ENCODE measurements at places on chromosomes 16 and 17. TPM values are rescaled to one million over a fixed set of nuclear protein-coding genes. Genes with fewer than 3 reads are reported as not detected.
A peak's percentile ranks its signal among the peaks of the same experiment; 100 is the strongest.

Gene GFAP
- total RNA-seq, result not detected

Gene DNAH9
- total RNA-seq, result not detected

Gene RNF112
- total RNA-seq, result 2.5 TPM

GRCh38 chr16:11107780-11108465 is 148.1 kb downstream of the SOCS1 start:
- DNase-seq, result peak; percentile 90

Gene MT2A
- total RNA-seq, result 25.5 TPM

GRCh38 chr16:25118851-25119578 is 7.5 kb downstream of the LCMT1 start:
- no peak for DNase-seq

Gene PRPSAP2
- 35.3 TPM for total RNA-seq

- DNase-seq, result no peak
Observed at GRCh38 chr16:81357711-81358260, 43.0 kb downstream of the GAN start.

GRCh38 chr17:45273551-45273957 is 11.7 kb upstream of the SPATA32 start:
- no peak for DNase-seq

DNA sequence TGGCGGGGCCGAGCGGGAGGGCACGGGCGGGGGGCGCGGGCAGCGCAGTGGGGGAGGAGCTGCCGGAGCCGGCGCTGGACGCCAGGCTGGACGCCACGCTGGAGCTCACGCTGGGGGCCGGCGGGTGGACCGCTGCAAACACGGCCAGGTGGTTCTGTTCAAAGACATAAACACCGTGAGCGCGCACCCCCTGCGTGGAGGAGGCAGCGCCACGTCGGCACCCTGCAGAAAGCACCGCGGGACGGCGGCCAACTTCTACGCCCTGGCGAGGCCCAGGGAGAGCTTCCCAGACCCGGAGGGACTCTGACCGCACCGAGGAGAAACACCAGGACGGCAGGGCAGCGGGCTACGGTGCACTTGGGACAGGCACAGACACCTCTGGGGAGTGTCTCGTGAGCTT is 29.3 kb downstream of the UNKL start:
- no peak for DNase-seq

GRCh38 chr16:15874745-15875314 is 13.6 kb downstream of the CEP20 start:
- peak; percentile 80 for DNase-seq

Gene STXBP4
- 20.4 TPM for total RNA-seq

DNA sequence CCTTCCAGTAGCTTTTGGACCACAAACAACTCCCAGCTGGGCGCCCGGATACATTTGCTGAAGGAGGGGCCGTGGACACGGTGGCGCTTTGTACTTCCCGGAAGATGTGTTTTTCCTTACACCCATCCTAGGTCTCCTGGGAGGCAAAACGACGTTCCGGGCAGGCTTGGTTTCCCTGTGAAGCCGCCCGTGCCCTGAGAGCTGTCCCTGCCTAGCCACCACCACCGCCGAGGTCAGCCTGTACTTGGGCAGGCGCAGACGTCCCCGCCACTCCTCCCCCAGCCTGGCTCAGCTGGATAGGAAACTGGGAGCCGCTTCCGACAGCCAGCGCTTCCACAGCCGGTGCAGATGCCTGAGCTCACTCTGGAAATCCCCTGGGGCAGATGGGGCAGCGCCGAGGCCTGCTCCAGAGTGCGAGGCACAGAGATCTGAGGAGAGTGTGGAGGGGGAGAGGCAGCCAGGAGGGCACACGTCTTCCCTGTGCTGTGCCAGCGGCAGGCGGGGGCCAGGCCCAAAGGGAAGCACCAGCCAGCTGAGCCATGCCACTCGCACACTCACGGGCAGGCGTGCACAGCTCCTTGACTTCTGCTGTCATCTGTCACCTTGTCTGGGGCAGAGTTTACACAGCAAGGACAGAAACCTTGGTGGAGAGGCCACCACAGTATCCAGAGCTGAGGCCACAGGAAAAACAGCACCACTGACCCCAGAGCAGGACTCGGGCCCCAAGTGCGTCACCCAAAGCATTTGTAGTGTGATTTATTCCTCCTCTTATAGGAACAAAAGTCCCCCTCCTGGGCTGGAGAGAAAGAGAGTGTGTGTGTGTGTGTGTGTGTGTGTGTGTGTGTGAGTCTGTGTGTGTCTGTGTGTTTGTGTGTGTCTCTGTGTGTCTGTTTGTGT is 3.0 kb downstream of the RHBDF2 start:
- peak; percentile 93 for DNase-seq

DNA sequence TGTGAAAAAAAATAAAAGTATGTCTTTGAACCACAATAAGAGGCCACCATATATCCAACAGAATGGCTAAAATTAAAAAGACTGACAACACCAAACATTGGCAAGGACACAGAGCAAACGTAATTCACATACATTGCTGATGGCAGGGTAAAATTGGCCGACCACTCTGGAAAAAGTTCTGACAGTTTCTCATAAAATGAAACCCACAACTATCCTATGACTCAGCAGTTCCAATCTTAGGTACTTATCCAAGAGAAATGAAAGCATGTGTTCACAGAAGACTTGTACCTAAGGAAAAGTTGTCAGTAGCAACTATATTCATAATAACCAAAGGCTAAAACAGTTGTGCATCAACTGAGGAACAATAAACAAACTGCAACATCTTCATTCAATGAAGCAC is 357.3 kb upstream of the XYLT1 start:
- peak; percentile 90 for DNase-seq

- no peak for DNase-seq
Observed at GRCh38 chr16:52271088-52271750, 275.7 kb downstream of the TOX3 start.

Gene EVPLL
- total RNA-seq, result not detected

- DNase-seq, result peak; percentile 79
Observed at GRCh38 chr17:17681187-17681743, at the start of gene RAI1. TSS of gene RAI1 (plus strand) at chr17:17681458. CDS start at chr17:17792949, 111,491 bp downstream.

DNA sequence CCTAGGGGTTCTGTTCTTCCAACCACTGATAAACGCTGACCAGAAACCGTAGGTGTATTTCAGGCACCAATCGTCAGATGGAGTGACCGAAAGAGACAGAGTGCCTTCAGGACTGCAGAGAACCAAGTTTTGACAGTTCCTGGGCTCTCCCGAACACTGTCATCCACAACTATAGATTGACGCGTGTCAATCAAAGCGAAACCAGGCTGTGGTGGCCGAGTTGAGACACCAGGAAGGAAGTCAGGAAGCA is 11.9 kb upstream of the AURKB start:
- no peak for DNase-seq

DNA sequence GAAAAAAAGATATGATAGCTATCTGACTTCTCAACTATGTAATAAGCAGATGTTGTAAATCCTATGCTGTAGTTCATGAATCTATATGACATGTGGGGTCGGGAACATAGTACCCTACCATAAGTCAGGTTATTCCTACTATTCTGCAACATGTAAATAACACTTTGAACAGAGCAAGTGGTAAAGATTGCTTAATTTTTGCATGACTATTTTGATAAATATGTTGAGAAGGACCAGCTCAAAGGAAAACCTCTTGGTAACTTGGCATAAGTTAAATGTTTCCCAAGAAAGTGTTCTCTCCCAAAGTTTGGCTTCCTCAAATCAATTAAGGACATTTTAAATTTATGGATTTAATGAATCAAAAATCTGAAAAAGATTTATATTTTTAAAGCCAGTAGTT is 62.1 kb downstream of the ABHD15 start:
- peak; percentile 12 for DNase-seq

GRCh38 chr17:14332331-14332730 is 31.4 kb downstream of the HS3ST3B1 start:
- DNase-seq, result no peak

Gene CFAP97D1
- not detected for total RNA-seq

GRCh38 chr16:28158136-28158535 is 53.6 kb downstream of the XPO6 start:
- DNase-seq, result peak; percentile 59

Gene CES5A
- total RNA-seq, result not detected

Gene PRR14
- total RNA-seq, result 1.4 TPM

GRCh38 chr16:51237861-51238378 is 86.8 kb upstream of the SALL1 start:
- DNase-seq, result no peak

Gene AIPL1
- total RNA-seq, result not detected

- DNase-seq, result no peak
Observed at GRCh38 chr16:7470344-7470743, 137.7 kb downstream of the RBFOX1 start.

- peak; percentile 31 for DNase-seq
Observed at GRCh38 chr16:88197481-88198456, 185.0 kb upstream of the ZNF469 start.

DNA sequence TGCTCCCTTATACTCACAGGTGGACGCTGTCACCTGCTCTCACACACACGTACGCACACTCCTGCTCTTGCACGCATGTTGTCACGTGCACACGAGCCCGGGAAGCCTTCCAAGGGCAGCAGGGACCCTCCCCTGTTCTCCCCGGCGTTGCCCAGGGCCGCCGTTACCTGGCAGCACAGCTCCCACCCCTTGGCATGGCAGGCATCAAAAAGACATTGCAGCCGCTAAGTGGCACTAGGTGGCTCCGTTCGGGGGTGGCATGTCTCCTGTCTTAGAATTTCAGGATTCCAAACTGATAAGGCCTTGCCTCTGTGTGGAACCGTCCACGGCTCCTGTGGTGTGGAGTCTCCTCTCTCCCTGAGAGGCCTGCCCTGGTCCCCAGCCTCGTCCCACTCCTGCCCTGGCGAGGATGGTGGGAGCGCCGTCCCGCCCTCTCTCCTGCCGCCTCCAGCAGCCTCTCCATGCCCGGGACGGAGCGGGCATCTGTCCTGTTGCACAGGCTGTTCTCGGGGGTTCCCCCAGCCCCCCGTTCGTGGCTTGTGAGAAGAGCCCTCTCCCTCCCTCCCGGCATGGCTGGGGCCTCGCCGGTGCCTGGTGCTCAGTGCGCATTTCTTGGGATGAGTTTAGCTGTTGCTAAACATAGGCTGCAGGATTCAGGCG is 126.7 kb upstream of the GSE1 start:
- no peak for DNase-seq

Data from IMR-90 (cell line).